ENCODE measurements at places on chromosomes 3 and 15. TPM values are rescaled to one million over a fixed set of nuclear protein-coding genes. Genes with fewer than 3 reads are reported as not detected.

- no peak overlapping the region for H3K4me3 ChIP-seq
- no peak overlapping the region for H3K27ac ChIP-seq
- H3K27me3 ChIP-seq, result no peaks in the 10 kb centered on the region
- no peaks in the 10 kb centered on the region for H3K36me3 ChIP-seq
- H3K4me1 ChIP-seq, result no peaks in the 10 kb centered on the region
Measured at GRCh38 chr15:39411102-39411989, 169.5 kb upstream of the THBS1 start.

GRCh38 chr3:105791919-105792786, 76.7 kb downstream of the CBLB start:
- peak; percentile 74 for DNase-seq
- no peak overlapping the region for H3K4me3 ChIP-seq

- H3K36me3 ChIP-seq, result no peaks in the 10 kb centered on the region
- no peaks in the 10 kb centered on the region for H3K27me3 ChIP-seq
- H3K4me3 ChIP-seq, result no peak overlapping the region
- no peak overlapping the region for H3K27ac ChIP-seq
- H3K4me1 ChIP-seq, result peaks cover 19% of the 10 kb centered on the region
- DNase-seq, result no peak
Measured at GRCh38 chr3:186359078-186359477, 3.0 kb downstream of the DGKG start.

DNA sequence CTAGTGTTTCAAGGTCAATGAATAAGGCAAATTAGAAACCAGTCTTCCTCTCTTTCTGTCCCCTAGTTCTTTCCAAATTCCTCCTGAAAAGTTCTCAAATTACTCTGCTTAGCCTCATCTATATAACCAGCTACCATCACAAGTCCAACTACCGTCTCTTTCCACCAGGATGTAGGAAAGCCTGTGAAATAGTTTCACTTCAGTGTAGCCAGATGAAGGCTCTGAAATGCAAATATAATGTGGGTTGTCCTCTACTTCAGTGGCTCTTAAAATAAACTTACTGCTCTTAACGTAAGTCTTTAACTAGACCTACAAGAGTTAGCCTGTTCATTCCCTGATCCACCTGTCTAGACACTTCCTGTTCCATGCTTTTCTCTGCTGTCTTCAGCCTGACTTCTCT, 827.7 kb downstream of the ROBO1 start:
- no peaks in the 10 kb centered on the region for H3K4me1 ChIP-seq
- H3K4me3 ChIP-seq, result no peak overlapping the region
- H3K36me3 ChIP-seq, result no peaks in the 10 kb centered on the region
- DNase-seq, result no peak

DNA sequence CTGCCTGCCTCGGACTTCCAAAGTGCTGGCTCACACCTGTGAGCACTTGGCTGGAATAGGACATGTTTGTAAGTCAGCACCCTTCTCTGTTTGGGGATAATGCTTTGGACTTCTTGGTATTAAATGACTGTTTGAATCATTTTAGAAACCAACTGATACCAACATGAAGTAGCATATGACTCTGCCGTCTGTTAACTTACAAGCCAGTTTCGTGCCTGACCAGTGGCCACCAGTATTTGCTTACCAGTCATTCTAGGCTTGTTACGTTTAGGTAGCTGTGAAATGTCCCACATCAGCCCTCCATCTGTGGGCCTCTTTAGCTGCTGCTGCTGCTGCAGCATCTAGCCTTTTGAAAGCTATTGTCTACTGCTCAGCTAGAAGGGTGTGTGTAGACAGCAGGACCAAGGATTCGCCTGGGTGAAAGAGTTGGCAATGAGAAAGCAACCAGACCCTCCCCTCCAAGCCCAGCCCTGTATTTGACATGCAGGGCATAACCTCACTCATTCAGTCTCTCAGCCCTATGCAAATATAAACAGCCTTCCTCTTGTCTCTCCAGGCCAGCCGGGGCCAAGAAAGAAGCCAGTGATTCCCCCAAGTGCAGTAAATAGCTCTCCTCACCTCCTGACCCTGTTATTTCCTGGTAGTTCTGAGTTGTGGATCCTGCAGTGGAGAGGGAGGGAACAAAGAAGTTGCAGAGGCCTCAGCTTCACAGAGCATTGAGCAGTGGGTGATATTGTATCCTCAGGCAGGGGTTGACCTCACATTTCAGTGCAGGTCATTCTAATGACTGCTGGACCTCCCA, 51.0 kb downstream of the NKIRAS1 start:
- H3K4me3 ChIP-seq, result no peak overlapping the region
- no peak for DNase-seq
- H3K4me1 ChIP-seq, result peaks cover 66% of the 10 kb centered on the region
- no peaks in the 10 kb centered on the region for H3K36me3 ChIP-seq

DNA sequence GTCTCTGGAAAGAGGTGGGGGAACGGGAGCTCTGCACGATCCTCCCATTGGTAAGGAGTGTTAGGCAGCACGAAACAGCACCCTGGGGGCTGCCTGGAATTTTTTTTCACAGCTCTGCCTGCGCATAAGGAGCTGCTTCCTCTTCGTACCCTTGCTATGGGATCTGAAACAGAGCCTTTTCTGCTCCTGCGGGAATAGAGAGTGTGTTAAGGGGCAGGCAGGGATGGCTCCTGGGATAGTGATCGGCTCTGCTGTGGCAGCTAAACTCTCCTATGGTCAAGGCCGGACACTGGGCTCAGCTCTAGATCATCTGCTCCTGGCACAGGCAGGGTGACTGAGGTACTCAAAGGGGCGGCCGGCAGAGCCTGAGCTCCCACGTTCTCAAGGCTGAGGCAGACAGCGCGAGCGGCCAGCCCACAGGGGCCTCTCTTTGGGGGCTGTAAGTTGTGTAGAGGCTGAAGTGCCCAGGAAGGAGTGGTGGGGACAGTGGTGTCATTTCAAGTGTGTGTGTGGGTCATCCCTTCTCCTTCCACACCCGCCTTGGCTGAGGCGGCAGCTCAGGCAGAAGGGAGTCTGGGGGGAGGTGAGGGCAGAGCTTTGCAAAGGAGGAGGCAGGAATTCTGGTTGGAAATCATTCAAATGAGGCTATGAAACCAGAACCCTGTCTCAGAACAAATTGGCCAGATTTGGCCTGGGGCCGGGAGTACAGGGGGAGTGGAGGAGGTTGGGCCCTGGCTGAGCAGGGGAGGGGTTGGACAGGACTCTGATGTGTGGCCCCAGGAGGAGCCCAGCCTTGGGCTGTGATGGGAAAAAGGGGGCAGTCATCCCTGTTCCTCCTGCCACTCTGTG, 31.0 kb downstream of the EPHB3 start:
- no peaks in the 10 kb centered on the region for H3K27me3 ChIP-seq
- no peaks in the 10 kb centered on the region for H3K36me3 ChIP-seq
- H3K27ac ChIP-seq, result no peak overlapping the region
- DNase-seq, result peak; percentile 60
- H3K4me1 ChIP-seq, result no peaks in the 10 kb centered on the region

DNA sequence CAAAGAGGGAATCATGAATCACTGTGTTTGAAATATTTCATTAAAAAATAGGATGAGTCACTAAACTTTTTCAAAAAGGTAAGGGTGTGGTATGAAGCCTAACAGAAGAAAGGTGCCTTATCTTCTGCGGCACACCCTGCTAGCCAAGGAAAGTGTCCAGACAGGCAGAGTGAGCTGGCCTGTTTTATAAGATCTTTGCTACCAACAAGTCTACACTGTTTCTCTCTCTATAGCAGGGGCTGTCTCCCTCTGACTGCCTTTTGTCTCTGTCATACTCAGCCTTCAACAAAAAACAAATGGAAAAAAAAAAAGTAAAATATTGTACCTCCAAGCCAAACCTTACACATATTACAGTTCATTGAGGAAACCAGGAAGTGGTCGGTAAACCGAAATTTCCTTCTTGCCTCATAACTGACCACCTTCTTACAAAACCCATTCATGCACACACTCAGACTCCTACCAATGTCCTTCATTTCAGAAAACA, 9.1 kb downstream of the ZDHHC3 start:
- H3K27ac ChIP-seq, result no peak overlapping the region
- H3K4me3 ChIP-seq, result no peak overlapping the region
- no peak for DNase-seq
- H3K36me3 ChIP-seq, result no peaks in the 10 kb centered on the region
- no peaks in the 10 kb centered on the region for H3K27me3 ChIP-seq
- peaks cover 3% of the 10 kb centered on the region for H3K4me1 ChIP-seq

DNA sequence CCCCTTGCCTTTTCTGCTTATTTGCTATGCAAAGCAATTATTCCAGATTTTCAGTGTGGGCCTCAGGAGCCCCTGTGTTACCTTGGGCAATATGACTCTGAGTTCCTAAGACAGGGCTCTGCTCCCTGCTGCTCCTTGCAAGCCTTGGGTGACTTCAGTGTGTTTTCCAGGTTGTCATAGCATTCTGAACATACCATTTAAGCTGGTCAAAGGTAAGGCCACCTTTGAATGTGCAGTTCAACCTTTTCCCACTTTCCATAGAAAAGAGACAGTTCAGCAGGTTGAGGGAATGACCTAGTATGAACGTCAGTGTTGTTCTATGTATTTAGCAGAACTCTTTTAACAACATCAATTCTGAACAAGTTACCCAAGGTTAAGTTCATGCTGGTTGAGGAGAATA, 302.2 kb downstream of the PTPRG start:
- DNase-seq, result no peak
- peaks cover 21% of the 10 kb centered on the region for H3K4me1 ChIP-seq
- H3K4me3 ChIP-seq, result no peak overlapping the region
- H3K27me3 ChIP-seq, result no peaks in the 10 kb centered on the region

DNA sequence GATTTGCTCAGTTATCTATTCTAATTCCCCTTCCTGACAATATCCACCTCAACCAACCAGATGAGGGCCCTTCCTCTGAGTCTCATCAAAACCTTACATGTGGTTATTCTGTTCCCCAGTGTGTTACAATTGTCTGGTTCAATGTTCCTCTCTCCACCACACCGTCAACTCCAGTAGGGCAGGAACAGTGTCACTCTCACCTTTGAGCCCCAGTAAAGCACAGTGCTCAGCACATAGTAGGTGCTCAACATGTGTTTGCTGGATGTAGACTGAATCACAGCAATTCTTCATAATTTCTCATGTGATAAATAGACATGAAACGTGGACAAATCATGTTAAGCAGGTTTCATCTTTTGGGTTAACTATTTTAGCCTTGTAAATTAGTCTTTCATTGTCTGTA, 103.0 kb upstream of the EIF1B start:
- H3K27me3 ChIP-seq, result no peaks in the 10 kb centered on the region
- H3K36me3 ChIP-seq, result no peaks in the 10 kb centered on the region
- no peaks in the 10 kb centered on the region for H3K4me1 ChIP-seq
- H3K4me3 ChIP-seq, result no peak overlapping the region
- no peak overlapping the region for H3K27ac ChIP-seq

DNA sequence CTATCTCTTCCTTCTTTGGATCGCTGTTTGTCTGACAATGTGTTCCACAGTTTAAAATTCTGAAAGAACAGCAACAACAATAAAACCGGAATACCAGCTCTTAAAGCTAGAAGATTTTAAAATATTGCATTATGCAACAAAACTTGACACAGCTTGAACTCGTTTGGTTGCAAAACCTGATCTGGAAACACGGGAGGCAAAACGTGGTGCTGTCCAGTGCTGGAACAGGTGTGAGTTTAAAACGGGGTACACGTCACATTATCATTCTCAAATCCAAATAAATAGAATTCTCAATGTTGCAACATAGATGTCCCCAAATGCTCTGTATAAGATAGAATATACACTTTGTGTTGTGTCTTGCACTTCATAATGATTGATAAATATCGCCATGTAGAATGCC, 110.9 kb upstream of the LYSMD4 start:
- no peaks in the 10 kb centered on the region for H3K27me3 ChIP-seq
- no peaks in the 10 kb centered on the region for H3K36me3 ChIP-seq
- H3K4me3 ChIP-seq, result no peak overlapping the region
- no peak for DNase-seq
- H3K4me1 ChIP-seq, result no peaks in the 10 kb centered on the region

DNA sequence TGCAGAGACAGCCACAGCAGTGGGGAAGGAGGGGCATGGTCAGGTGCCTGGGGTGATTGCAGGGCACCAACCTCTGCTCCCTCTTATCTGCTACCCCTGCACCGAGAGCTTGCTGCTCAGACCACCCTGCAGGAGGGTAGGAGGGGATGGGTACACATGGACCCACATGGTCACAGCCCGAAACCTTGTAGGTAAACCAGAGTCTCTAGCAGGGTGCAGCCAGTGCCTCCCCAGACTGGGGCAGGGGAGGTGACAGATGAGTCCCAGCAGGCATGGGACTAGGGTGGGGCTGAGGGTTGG, 49.2 kb downstream of the FAH start:
- H3K4me3 ChIP-seq, result no peak overlapping the region
- no peaks in the 10 kb centered on the region for H3K27me3 ChIP-seq
- DNase-seq, result no peak
- no peaks in the 10 kb centered on the region for H3K36me3 ChIP-seq
- no peak overlapping the region for H3K27ac ChIP-seq
- no peaks in the 10 kb centered on the region for H3K4me1 ChIP-seq

GRCh38 chr15:81516012-81516411, 142.0 kb upstream of the TMC3 start:
- no peaks in the 10 kb centered on the region for H3K4me1 ChIP-seq
- no peak overlapping the region for H3K27ac ChIP-seq
- H3K36me3 ChIP-seq, result no peaks in the 10 kb centered on the region
- no peak overlapping the region for H3K4me3 ChIP-seq

DNA sequence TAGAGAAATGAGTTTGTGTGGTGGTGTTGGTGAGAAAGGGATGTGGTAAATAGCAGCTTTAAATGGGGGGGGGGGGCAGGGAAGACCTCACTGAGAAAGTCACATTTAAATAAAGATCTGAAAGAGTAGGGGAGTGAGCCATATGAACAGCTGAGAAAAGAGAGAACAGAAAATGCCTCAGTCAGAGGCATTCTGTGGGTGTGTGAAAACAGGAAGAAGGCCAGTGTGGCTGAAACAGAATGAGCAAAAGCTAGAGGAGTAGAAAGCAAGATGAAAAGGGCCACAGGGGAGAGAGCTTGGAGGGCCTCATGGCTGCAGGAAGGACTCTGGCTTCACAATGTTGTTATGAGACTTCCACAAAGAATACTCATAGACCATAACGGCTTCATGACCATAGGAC, 783.3 kb downstream of the ZPLD1 start:
- no peak for DNase-seq
- H3K27me3 ChIP-seq, result no peaks in the 10 kb centered on the region
- H3K4me3 ChIP-seq, result no peak overlapping the region
- H3K27ac ChIP-seq, result no peak overlapping the region

Gene CHRNB4
- not detected for total RNA-seq

Gene TMEM108
- total RNA-seq, result 5.2 TPM
